Central memory CD4-positive, alpha-beta T cell (primary cell): ENCODE measurements at places on chromosomes 6 and 20.

DNA sequence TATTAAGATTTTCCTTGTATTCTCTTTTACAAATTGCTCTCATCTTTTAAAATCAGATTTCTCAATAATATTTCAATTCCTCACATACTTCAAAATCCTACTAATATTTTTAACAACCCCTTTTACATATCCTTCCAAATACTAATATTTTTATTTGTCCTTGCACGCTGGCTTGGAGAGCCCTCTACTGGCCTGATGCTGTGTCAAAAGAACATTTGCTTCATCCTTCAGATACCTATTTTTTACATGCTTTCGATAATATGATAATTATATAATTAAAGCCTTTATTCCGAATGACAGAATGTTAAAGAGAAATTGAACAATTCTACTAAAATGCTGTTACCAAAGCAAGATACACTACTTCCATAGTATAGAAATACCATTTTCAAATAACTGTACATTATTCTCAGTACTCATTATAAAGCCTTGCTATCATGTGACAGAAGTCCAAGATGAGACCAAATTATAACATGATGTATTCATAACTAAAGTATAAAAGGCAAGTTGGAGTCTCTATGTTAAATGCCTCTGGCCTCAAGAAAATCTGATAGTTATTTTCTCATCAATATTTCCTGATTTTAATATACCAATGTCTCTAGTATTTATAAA, 39.0 kb upstream of the PLN start:
- no peak for DNase-seq

DNA sequence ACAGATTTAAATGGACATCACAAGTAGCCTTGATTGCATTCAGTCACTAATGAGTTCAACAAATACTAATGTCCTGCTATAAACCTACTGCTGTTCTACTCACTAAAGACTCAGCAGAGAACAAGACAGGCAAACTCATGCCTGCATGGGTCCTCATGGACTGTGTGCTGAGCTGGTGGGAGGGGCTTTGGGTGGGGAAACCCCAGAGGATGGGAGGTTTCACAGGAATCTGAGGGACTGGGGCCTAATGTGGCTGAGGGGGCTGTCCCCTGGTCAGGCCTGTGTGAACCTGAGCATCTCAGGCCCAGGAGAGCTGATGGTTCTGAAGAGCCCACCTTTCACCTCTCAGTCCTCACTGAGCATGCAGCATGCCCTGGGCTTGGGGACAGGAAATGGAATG, 1.4 kb downstream of the CST8 start:
- no peak for DNase-seq

- DNase-seq: no peak
Observed at GRCh38 chr6:31579546-31580437, 2.4 kb downstream of the LTB start.

DNA sequence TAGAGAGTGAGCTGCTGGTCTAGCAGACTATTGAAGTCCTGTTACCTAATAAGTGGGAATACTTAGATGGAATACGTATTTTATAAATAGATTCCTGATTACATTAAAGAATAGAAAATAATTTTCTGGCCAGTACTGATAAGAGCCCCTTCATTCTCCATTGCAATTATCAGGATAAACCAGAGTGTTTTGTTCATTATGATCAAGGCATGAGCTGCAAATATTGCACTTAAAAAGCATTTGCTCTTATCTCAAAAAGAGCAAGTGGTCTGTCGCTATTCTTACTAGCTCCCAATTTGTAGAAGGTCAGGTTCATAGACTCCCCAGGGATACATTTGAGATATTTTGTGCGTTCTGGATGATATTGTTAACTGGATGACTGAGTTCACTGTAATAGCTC, 73.1 kb upstream of the PLCB4 start:
- no peak for DNase-seq

DNA sequence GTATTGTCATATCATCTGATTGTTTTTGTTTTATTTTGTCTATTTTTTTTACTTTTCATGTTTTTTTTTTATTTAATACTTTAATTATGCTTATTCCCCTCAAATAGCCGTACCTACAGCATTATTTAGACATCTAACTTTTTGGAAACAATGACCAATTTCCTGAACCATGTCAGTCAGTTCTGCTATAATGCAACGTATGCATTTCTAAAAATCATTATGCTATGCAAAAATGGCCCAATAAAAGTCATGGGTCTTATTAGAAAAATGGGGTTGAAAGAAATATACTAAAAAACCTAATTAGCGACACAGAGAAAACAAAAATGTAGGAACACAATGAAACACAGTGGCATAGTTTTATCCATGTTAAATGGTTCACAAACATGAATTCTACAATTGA, 1454.7 kb downstream of the GRIK2 start:
- DNase-seq: no peak

DNA sequence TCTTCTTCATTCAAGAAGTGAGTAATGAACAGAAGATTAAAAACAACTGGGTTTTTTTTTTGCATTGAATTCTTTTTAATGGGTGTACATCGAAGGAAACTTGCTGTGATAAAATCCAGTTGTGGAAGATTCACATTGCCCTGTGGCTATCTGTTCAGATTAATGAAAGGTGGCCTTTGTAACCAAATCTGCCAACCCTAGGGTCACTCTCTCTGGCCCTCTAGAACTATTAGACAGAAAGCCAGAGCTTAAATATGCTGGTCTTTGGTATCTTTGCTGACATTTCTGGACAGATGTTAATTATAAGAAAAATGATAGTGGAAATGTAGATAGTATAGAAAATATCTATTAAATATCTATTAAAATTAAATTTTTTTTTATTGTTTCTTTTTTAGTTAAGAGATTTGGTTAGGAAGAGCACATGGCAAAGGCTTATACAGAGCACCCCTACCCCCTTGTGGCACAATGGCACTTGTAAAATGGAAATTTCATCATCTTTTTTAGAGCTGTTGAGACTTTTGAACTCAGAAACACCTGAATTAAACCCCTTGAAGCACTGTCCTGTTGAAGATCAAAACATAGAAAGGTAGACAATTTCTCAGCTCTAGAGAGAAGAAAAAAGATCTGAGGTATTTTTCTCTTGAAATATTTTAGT, 572.5 kb downstream of the PKHD1 start:
- DNase-seq: no peak

GRCh38 chr20:60281295-60281694, 323.1 kb downstream of the CDH26 start:
- DNase-seq: no peak
